ENCODE measurements at places on chromosomes 4 and X. TPM values are rescaled to one million over a fixed set of nuclear protein-coding genes. Genes with fewer than 3 reads are reported as not detected.

- DNase-seq, result no peak
Measured at GRCh38 chr4:22842360-22843018, 149.8 kb downstream of the GBA3 start.

- no peak for DNase-seq
Measured at GRCh38 chr4:62162606-62163005, 962.5 kb downstream of the ADGRL3 start.

GRCh38 chrX:20412871-20413486, 146.3 kb upstream of the RPS6KA3 start:
- DNase-seq, result no peak

DNA sequence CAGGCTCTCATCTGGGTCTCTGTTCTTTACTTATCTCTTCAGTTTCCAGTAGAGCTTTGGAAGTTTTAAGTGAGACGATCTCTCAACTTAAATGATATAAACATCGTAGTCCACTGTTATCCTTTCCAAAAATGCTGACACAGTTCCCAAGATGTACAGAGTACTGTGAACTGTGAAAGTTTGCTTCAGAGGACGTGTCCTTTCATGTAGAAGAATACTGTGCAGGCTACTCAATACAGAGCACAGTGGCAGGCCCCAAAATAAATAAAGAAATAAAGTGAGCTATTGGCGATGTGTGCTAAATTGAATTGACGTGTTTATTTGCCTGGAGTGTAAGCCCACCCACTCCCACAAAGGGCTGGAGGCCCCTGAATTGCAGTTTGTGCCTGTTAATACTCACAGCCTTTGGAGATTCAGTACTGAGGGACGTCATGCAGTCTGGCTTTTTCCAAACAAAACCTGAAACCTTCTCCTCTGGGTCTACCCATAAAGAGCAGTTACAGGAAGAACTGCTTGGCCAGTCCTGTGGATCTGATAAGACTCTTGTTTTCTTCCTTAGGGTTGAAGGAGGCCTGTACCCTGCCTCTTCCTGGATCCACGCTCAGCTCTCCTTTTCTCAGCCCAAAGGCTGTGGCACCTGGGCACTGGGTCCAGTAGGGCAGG, 66.1 kb downstream of the SOWAHB start:
- DNase-seq, result no peak

DNA sequence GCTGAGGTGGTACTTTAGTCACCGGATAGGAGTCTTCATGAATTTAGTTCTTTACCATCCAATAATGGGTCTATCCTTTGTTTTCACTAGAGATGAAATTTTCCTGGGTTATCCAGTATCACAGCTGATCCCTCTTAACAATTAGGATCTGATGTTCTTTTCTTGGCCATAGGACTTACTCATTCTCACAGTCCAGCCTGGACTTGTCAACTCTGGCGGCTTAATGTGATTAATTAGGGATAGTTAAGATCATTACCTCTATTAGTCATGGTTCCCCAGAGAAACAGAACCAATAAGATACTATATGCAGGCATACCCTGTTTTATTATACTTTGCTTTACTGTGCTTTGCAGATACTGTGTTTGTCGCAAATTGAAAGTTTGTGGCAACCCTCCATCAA, 272.7 kb upstream of the FAT4 start:
- no peak for DNase-seq

GRCh38 chr4:43864616-43865146, 583.9 kb downstream of the KCTD8 start:
- no peak for DNase-seq

DNA sequence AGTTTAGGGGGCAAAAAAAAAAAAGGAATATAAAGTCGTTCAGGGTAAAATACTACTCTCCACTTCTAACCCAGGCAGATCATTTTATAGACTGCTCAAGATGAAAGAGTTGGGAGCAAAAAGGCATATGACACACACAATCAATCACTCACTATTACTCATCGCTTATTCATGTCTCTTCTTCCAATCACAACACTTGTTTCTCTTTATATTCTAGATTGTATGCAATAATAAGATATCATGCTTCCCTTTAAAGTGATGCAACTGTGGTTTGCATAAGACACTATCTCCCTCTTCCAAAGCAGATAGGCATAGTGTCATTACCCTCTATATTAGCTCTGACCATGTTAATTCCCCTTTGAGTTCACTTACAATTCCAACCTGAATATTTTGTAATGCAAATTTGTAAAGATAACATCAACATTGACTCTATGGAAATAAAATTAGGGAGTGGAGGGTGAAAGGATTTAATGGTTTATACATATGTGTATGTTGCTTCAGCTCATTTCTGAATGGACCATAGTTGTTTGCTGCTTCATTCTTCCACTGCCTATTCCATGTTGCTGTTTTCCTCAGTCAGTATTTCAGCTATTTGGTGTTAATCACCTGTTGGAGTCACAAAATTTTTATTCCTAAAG, 154.9 kb upstream of the EPHA5 start:
- DNase-seq, result no peak

DNA sequence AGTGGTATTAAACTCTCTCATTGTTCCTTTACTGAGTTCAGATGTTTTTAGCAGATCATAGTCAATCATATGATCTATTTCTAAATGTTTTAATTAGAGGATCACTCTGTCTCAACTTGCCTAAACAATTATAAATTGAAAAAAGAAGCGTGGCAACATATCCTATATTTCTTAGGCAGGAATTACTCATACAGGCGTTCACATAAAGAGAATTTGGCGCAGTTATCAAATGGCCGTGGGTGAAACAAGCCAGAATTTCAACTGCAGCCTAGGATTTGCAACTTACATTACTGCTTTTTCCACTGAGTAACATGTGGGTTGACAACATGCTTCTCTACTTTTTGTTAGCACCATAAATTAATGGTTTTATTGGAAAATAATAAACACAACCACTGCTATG, 141.3 kb downstream of the CPE start:
- no peak for DNase-seq

The HSD17B13 gene
- 0.28 TPM for total RNA-seq

The LONRF3 gene
- 4.9 TPM for total RNA-seq

The BMX gene
- total RNA-seq, result 0.64 TPM

The DRP2 gene
- total RNA-seq, result not detected

The NOX1 gene
- total RNA-seq, result not detected

The AFM gene
- 0.14 TPM for total RNA-seq

The SCLT1 gene
- total RNA-seq, result 5.9 TPM

The ITGB1BP2 gene
- 0.22 TPM for total RNA-seq
